Astrocyte (in vitro differentiated cells and primary cell): ENCODE measurements at places on chromosomes 12 and 14. TPM values are rescaled to one million over a fixed set of nuclear protein-coding genes. Genes with fewer than 3 reads are reported as not detected.

DNA sequence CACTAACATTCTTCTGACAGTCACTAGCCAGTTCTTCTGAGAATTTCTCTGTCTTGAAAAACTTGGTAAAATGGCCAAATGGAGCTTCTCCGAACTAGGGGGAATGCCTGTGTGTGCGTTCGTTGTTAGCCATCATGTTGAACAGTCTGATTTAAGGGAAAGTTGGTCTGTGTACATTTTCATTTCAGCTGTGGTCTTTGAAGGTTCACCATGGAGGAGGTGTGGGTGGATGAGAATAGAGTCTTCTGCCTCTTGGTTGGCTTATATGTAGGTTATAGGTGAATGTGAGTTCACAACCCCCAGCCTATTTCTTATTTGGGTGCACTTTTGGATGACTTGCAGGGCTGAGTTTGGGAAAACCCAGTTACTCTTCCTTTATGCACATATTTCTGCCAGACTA, 12.9 kb downstream of the ETV6 start:
- DNase-seq = no peak

GRCh38 chr12:82644896-82645295, 41.8 kb upstream of the TMTC2 start:
- no peak for DNase-seq

DNA sequence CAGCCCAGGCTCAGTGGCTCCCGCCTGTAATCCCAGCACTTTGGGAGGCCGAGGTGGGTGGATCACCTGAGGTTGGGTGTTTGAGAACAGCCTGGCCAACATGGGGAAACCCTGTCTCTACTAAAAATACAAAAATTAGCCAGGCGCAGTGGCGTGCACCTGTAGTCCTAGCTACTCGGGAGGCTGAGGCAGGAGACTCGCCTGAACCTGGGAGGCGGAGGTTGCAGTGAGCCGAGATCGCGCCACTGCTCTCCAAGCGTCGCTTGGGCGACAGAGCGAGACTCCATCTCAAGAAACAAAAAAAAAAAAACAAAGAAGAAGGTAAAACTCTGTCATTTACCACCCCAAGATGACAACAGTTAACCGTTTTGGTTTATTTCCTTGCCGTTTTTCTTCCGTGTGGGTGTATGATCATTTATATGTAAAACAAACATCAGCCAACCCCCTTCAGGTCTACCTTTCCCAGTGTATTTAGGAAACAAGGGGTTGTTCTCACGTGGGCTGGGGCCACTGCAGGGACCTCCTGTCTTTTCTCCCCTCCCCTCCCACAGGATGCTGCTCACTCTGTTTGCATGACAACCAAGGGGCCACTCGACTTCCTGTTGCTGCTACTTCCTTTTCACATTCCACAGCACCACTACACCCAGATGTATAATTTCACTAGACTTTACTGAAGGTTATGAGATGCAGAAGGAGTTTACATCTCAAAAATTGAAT, 13.6 kb downstream of the TTC9 start:
- no peak for DNase-seq

GRCh38 chr12:132066345-132066685, 77.8 kb downstream of the DDX51 start:
- DNase-seq = no peak

DNA sequence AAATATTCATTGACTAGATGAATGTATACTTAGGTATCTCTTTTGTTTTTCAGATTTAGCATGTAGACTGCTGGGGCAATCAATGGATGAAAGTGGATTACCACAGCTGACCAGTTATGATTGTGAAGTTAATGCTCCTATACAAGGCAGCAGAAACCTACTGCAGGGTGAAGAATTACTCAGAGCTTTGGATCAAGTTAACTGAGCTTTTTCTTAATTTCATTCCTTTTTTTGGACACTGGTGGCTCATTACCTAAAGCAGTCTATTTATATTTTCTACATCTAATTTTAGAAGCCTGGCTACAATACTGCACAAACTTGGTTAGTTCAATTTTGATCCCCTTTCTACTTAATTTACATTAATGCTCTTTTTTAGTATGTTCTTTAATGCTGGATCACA, 15.3 kb upstream of the SNAPC1 start:
- DNase-seq = no peak

- DNase-seq = no peak
Observed at GRCh38 chr14:70724110-70724509, 82.4 kb downstream of the TTC9 start.

GRCh38 chr12:19273482-19274330, 144.2 kb downstream of the PLEKHA5 start:
- peak; percentile 99 for DNase-seq

The CLEC12A gene
- total RNA-seq = not detected in 2 replicates

- DNase-seq = no peak
Observed at GRCh38 chr14:60215520-60216420, 33.3 kb upstream of the PPM1A start.

DNA sequence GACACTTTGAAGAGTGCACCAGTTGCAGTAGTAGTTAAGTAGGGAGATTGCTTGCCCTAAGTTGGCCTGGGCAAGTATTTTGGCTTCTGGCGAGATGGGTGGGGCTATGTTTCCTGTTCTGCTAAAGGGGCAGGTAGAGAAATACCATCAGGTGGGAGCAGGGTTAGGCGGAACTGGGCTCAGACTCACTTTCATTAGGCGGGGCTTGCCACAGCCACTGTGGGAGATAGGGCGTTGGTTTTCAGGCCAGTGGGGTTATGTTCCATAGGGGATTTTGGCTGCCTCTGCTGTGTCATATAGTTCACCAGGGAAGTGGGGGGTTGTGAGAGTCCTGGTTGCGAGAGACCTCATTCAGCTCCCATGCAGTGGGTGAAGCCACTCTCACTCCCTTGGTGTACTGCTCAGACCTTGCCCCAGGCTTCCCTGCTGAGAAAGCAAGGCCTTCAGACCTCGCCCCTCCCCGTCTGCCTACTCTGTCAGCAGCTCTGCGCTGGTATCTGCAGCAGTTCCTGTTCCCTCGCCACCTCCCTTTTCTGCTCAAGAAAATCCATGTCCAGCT, 43.3 kb downstream of the AEBP2 start:
- DNase-seq = no peak

- no peak for DNase-seq
Observed at GRCh38 chr12:56629459-56630179, 507 bp downstream of the BAZ2A start.

The CFAP251 gene
- total RNA-seq = 4.6 and 4.7 TPM in 2 replicates

DNA sequence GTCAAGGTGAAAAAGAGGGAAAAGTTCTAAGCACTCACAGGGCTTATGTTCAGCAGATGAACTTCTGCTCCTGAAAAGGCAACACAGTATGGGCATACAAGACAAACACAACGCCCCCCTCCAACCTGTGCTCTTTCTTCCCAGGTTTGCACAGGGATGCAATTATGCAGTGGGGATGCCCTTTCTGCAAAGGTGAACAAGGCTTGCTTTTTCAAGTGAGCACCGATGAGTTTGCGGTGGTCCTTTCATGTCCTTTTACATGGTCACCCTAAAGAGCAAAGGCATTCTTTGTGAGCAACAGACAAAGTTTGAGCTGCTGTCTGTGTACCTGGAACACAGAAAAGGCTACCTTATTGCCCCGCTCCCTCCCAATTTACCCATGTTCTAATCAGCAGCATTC, 6.7 kb downstream of the KITLG start:
- no peak for DNase-seq

- no peak for DNase-seq
Observed at GRCh38 chr12:103128862-103129501, 171.5 kb downstream of the ASCL1 start.

GRCh38 chr12:49577589-49578315, 9.8 kb upstream of the MCRS1 start:
- no peak for DNase-seq

DNA sequence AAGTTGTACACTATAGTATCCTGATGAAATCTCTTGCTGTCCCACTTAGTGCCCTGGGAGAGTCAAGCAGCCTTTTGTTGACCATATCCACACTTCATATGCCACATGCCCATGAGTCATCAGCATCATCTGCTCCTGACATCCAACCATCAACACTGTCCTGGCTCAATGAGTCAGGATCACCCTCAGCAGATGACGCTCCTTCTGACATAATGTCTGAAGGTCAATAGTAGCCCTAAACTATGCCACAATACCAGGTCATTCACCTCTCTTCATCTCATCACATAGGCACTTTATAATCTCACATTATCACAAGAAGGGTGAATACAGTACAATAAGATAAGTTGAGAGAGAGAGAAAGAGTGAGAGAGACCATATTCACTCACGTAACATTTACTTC, 369.0 kb upstream of the FAR2 start:
- peak; percentile 76 for DNase-seq
